H7 (cell line): ENCODE measurements at places on chromosomes 5 and 9. TPM values are rescaled to one million over a fixed set of nuclear protein-coding genes. Genes with fewer than 3 reads are reported as not detected.
A peak's percentile ranks its signal among the peaks of the same experiment; 100 is the strongest.

The TXNDC8 gene
- total RNA-seq, result not detected in 2 replicates

The PDCD1LG2 gene
- not detected in 2 replicates for total RNA-seq

The IGFBPL1 gene
- 86.4 and 92.1 TPM in 2 replicates for total RNA-seq

The CYFIP2 gene
- total RNA-seq, result 14.3 and 20.5 TPM in 2 replicates

DNA sequence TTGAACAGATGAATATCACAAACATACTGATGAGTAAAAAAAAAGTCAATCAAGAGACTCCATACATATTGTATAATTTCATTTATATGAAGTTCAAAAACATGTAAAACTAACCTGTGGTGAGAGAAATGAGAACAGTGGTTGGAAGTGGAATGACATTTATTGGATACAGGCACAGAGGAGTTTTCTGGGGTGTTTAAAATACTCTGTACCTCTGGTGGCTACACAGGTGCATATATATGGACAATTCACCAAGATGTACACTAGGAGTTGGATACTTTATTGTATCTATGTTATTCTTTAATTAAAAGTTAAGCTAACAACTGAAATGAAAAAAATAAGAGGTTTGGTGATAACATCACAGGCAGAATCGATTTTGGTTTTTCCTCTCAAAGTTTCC lies 14.1 kb downstream of the FOXD1 start:
- DNase-seq, result no peak

GRCh38 chr9:69324549-69325401 lies at the start of gene ENTREP1:
Gene ENTREP1 (plus strand): TSS chr9:69325215. CDS start chr9:69325310, 95 bp downstream.
- peak; percentile 84 for DNase-seq

The TESK1 gene
- 6.0 and 11.9 TPM in 2 replicates for total RNA-seq

DNA sequence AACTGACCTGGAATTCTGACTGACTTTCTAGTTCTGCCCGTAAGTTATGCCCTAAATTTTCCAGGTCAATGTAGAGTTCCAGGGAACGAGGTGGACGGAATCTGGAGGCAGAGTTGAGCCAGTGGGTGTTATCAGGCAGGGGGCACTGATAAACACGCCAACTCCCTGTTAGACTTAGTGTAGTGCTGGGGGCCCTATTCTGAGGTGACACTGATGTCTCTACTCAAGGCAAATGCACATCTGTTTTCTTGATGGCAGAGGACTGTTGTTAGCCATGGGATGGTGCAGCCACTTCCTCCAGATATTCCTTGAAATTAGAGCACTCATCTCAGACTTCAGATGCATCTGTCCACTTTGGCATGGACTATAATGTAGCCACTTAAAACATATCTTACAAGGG lies 83.5 kb downstream of the C9orf152 start:
- DNase-seq, result no peak

The EIF4E1B gene
- total RNA-seq, result 0.33 and 0.97 TPM in 2 replicates

The ANKRD31 gene
- 0.11 TPM in 1 of 2 replicates, not detected in the other for total RNA-seq

DNA sequence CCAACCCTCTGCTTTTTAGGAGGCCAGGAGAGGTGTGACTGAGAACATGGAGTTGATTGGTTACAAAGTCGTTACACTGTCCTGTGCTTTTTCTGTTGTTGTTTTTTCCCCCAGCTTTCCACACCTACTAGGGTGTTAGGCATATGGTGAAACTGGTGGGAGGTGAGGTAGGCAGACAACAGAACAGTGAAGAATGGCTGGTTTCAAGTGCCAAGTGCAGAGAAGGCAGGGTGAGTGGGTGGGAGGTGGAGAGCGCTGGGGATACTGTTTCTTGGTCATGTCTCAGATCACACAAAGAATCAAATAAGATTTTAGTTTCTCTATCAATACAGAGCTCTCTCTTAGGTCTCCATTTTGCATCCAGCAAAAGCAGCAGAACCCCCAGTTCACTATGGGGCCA lies 2.2 kb upstream of the SPTAN1 start:
- no peak for DNase-seq

GRCh38 chr9:114224247-114224610 lies 68.9 kb downstream of the COL27A1 start:
- DNase-seq, result peak; percentile 78
